ENCODE measurements at places on chromosomes 7 and 10.

DNA sequence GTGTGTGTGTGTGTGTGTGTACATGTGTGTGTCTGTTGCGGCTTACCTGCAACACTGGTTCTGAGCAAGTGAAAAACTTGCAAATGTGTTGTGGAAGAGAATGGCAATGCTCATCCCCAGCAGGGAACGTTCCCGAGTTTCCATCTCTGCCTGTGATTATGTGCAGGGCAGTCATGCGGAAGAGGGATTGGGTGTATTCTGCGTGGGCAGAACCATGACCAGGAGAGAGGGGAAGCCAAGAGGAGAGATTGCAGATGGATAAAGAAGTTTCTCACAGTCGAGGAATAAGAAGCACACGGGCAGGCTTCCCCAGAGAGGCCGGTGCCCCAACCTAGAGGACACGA lies 99.9 kb downstream of the CTBP2 start:
- DNase-seq = no peak

- DNase-seq = no peak
These were observed 251.7 kb upstream of the MYO3A start for GRCh38 chr10:25682203-25682851.

- DNase-seq = no peak
These were observed 1.2 kb downstream of the GTPBP10 start for GRCh38 chr7:90347759-90348158.

- DNase-seq = no peak
These were observed 182.7 kb downstream of the ZMYND11 start for GRCh38 chr10:317926-318325.

DNA sequence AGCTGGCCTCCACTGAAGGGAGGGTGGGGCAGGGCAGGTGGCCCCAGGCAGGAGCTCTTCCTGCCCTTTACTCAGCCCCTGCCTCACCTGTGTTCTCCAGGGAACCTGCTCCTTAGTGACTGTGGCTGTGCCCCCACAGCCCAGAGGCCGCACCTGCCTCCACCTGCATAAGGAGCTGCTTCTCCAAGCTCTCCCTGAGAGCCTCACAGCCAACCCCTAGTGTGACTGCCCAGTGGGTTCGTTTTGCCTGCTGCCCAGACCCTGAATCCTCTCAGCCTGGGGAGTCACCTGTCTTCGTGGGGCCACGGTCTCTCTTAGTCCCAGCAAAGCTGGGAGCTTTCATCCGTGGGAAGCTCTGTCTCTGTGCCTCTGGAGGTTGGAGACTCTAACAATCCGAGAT lies 94.4 kb downstream of the GLRX3 start:
- no peak for DNase-seq

DNA sequence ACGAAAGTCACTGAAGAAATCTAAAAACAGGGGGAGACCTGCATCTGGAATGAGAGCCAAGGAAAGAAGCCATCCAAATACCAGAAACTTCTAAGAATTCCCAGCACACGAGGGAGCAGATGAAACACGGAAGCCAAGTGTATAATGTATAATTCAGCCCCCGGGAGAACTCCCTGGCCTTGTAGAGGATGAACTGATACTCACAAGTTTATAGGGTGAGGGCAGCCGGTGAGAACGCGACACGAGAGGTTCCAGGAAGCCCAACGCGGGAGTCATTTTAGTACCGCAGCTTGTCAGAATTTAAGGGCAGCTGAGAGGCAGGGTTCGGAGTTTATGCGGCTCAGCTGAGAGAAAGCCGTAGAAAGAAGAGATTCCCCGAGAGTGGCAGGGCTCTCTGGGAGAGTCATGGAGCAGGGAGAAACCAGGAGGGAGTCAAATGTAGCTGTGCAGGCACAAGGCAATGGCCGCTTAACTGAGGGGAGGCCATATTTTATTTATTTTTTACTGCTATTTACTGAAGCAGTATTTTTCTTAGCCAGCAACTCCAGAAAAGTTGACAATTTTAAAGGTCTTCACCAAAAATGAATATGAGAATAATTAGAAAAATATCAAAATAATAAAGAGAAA lies 164.0 kb downstream of the NPSR1 start:
- DNase-seq = no peak

DNA sequence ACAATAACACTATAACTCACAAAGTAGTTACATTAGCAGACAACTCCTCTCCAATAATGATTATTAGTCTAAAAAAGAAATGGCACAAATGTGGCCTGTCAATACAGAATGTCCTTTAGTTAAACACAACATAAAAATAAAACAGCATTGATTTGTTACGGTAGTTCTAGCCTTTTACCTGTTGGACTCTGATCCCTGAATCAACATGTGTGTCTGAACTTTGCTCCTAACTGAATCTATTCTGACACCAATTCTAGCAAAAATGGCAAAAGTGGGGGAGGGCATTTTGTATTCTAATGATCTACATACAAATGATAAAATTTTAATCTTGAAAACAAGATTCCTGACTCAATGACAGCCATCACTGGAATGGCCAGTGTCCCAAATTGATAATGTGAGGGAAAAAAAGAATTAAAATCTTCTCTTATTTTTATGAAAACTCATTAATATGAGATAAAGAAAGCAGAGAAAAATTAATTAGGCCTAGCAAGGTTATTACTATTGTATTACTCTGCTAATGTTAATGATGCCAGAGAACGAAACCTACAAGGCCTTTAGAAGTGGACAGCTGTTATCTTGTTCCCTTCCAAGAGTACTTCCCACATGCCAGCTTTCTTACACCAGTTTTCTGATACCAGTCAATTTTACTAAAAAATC lies 30.2 kb downstream of the FRA10AC1 start:
- no peak for DNase-seq

- no peak for DNase-seq
These were observed 107.7 kb upstream of the BTBD16 start for GRCh38 chr10:122163174-122164022.

DNA sequence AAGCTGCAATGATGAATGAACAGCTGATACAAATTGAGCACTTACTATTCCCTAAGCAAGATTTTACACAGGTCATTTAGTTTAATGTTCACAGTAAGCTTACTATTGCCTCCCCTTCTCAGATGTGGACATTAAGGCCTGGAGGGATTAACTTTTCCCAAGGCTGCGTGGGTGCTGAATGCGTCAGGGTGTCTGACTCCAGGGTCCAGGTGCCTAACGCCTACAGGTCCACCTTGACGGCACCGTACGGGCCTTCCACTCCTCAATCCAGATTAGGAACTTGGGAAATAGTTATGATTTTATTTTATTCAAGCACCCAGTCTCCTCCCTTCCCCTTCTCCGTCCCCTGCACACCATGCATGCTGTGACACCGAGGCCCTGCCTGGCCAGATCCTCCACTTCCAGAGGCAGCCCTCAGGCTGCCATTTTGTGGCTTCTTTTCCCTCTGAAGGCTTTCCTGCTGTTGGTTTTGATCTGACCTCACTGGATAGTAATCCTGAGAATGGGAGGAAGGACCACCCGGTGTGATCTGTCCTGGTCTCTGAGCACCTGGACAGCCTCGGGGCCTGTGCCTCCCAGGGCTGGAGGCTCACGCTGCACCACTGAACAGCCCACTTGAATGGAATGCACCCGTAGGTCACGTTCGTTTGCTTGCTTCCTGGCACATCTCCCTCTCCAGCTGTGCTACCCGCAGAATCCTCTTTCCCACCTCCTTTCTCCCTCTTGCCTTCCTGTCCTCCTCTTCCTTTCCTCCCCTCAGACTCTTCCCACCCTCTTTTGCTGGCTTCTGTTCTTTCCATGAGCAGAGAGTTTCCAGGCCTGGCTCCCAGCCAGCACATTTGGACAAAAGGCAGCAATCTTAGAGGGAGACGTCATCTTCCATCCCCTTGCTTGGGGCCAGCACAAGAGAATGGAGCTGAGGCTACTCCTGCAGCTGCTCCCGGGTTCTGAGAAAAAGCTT lies 14.4 kb downstream of the DENND2A start:
- DNase-seq = no peak

- no peak for DNase-seq
These were observed 9.3 kb upstream of the SLC25A13 start for GRCh38 chr7:96331233-96331632.

DNA sequence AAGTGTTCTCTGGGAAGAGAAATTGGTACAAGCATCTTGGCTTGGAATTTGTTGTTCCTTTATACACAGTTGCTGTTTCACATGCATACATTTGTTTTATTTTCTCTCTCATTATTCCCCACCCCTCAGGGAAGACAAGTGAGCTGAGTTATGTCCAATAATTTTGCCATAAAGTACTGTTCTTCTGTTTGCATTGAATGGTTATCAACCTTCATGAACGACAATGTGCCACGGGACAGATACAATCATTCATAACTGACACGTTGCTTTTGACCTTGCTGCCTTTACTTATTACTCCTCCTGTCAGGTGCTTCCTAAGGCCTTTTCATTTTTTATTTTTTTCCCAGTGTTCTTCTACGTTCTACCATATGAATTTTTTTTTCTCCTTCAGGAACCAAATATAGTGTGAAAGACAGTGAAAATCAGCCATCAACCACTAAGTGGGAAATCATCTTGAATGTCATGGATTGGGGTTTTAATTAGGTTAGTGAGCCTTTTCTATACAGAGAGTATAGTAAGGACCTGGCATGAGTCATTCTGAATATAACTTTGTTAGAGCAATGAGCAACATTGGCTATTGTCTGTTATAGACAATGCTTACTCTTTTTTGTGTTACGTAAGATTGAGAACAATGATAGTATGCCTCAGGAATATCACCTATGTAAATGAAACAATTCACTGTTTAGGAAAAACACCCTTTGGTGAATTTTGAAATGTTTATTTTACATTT lies 383.2 kb downstream of the MALRD1 start:
- no peak for DNase-seq

- no peak for DNase-seq
These were observed 35.6 kb downstream of the MPLKIP start for GRCh38 chr7:40098810-40099209.

GRCh38 chr7:8295638-8296361 lies 33.8 kb upstream of the ICA1 start:
- no peak for DNase-seq

DNA sequence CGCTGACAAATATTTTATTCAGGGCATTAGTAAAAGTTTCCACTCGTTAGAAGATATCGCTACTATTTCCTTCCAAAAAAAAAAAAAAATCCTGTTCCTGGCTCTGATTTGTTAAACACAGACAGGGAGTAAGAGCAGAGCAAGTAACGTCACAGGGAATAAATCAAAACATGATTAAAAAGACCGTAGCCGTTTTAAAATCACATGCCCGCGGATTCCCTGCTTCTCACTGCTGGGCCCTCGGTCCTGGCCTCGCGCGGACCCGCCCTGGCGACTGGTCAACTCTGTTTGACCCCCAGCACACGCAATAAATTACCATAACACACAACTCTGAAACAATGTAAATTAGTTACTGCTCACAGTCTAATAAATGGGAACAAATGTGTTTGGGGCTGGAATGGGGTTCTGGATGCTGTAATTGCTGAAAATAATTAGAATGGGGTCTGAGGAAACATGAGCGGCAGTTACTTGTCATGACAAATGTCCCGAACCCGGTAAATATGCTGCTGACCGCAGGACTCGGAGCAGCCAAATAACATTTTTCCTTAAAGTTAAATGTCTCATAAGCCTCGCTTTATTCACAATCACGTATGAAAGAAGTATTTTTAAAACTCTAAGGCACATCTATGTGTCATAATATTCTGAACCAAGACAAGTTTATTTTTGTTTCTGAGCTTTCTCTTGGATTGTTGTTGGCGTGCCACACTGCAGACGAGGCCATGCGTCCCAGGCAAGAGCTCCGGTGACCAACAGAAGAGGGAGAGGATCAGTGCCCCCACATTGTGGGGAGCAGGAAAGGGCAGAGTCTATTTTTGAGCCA lies 17.9 kb downstream of the EBF3 start:
- DNase-seq = no peak

Measured in stimulated activated CD4-positive, alpha-beta T cell treated with anti-CD3 and anti-CD28 coated beads, Interleukin-12 subunit alpha, Interleukin-12 subunit beta, amount 100 ng/mL, for 48 hours (primary cell).